ENCODE measurements at places on chromosomes 3 and 15.

DNA sequence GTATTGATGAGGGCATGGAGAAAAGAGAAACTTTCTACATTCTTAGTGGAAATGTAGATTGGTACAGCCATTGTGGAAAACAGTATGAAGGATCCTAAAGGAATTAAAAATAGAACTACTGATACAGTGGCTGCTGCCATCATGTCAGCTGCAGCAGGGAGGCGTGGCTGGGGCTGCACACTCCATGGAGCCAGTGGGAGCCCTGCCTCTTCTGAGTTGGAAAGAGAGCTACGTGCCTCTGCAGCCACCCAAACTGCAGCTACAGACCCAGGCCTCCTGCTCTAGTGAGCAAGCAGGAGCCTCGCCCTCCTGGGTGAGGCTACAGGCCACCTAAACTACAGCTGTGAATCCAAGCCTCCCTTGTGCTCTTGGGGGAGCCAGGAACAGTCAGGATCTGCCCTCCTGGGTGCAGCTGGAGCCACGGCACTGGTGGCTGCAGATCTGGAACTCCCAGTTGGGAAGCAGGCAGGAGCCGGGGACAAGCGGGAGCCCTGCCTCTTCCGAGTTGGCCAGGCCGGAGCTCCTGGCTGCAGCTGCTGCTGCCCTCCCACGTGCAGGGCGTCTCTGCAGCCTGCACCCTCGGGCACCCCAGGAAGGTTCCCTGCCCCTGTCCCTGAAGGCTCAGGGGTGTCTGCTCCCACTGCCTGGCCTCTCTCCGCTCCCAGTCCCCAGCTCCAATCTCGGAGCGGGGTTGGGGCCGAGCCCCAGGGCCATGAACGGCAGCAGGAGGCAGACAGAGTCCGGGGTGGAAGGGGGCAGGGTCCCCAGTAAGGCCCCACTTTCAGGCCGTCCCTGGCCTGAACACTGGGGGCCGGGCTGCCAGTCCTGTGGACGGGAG is 64.5 kb downstream of the THBS1 start:
- no peak for DNase-seq

DNA sequence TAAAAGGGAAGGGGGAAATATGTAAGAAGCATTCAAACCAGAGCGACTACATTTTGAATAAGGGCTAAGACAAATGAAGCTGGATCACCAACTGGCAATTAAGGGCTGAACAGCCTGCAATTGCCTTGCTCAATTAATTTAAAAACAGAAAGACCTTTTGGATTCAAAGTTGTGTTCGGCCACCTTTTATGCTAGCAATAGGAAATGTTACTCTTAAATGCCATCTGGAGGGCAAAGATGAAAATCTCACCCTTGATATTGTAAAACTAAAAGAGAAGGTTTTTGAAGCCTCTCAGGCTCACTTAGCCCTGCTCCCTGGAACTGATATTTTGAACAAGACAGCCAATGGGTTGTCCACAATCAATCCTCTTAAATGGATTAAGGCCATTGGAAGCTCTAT is 44.2 kb downstream of the ACAD9 start:
- DNase-seq, result no peak

DNA sequence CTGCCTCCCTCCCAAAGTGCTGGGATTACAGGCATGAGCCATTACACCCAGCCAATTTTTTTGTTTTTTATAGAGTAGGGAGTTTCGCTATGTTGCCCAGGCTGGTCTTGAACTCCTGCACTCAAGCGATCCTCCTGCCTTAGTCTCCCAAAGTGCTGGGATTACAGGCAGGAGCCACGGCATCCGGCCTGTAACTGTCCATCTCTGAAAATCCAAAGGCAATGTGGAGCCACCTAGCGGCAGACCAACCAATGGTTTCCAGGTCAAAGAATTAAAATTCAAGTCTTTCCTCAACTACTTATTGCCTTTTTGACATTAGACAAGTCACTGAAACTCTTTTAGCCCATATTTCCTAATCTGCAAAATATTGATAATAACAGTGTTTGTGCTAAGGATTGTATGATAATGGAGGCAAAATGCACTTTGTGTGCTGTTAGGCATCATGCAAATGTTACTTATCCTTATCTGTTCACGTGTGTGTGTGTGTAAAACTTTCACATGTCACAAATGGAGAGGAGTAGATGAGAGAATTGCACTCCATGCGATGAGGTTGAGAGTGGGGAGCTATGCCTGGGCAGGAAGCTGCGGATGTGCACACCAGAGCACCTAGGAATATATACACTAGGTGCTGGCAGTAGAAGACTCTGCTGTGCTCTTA is 48.7 kb downstream of the COL8A1 start:
- DNase-seq, result peak; percentile 50

DNA sequence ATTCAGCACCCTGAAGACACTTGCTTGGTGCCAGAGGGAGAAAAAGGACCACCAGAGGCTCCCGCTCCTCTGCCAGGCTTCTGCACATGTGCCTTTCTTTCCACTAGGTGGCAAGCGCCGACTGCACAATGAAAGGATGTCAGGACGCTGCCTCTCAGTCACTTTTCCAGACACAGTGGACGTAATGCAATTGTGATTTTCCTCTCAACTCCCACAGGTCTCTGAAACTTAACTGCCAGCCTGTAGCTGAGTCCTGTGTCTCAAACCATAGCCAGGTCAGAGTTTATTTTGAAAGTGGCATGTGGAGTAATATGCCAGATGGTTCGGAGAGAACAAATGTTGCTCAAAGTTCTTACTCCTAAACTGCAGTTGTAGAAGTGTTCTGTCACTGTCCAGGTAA is 162.9 kb downstream of the ITPR1 start:
- peak; percentile 75 for DNase-seq

DNA sequence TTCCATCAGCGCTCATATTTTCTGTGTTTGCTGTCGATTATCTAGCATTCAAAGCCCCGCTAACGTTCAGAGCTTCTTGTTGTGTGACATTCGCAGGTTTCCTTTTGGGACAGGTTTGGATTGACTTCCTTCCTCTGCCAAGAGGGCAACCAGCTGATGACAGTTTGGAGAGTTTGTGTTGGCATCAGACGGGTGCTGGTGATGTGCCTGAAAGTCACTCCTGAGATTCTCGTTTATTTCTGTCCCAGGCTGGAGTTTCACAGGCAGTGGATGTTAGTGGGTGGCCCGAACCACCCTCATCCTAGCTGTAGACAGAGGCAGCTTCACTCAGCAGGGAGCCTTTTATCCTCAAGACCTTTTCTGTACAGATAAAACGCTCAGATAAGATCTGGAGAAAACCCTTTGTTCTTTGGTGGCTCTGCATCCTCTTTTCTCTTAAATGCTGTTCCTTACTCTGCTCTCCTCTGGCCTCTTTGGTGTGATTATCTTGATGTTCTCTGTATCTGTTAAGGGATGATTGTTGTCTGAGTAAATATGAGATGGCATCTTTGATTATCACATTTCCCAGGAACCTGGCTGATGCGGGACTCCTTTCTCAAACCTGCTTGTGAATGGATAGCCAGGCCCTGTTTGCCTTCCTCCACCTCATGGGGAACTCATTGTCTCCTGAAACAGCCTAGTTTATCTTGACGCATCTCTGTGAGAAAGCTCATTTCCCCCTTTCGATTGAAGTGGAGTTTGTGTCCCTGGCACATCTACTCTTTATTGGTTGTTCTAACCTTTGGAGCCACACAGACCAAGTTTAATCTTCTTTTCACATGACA is 35.9 kb downstream of the CGNL1 start:
- no peak for DNase-seq

GRCh38 chr15:64430000-64430735 is 30.2 kb upstream of the ZNF609 start:
- DNase-seq, result no peak

- peak; percentile 90 for DNase-seq
These were observed 17.6 kb downstream of the C15orf62 start for GRCh38 chr15:40787344-40787841.
